ENCODE measurements at places on chromosomes 3 and 15.
A peak's percentile ranks its signal among the peaks of the same experiment; 100 is the strongest.

DNA sequence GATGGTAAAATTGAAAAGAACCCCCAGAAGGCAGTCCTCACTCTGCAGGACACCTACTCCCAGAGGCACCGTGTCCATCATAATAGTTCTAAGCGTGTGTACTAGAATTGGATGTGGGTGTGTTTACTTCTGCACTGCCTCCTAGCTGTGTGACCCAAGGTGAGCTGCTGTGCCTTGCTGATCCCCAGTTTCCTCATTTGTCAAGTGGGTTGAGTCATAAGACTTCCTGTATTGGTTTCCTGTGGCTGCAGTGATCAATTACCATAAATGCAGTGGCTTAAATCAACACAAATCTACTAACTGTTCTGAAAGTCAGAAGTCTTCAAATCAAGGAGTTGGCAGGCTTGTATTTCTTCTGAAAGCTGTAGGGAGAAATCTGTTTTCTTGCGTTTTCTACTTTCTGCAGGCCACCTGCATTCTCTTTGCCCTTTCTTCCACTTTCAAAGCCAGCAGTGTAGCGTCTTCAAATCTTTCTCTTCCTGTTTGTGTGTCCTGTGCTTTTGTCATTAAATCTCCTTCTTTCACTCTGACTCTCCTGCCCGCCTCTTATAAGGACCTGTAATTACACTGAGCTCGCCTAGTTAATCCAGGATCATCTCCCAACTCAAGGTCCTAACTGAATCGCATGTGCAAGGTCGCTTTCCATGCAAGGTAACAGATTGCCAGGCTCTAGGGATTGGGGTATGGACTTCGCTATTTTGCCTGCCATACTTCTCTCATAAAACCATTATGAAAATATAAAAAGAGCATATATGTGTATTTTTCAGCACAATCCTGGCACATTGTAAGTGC lies 59.0 kb downstream of the RORA start:
- no peak for DNase-seq

GRCh38 chr3:20326541-20326940 lies 140.5 kb upstream of the SGO1 start:
- DNase-seq: no peak

DNA sequence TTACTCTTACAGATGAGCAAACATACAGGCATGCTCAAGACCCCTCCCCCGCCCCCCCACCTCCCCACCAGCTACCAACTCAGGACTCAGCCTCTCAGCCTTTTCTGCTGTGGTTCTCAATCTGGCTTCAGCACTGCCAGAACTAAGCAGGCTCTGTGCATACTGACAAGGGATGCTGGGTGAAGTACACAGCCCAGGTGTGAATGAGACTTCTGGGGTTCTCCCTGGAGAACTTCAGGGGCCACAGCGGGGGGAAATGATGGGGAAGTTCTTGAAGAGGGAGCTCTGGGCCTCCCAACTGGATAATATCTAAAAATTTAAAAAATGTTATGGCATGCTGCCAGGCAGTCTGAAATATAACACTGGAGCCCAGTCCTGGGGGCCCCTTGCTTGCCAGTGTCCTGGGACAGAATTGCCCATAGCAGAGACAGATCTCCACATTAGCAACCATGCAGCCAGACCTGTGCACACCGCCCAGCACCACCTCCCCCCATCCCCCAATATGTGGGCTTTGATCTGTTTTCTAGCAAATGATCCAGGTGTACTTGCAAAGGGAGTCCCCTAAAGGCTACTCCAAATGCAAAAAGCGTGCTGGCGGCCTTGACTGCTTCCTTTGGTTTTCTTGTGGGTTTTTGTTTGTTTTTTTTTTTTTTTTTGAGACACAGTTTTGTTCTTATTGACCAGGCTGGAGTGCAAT lies 41.4 kb downstream of the PGPEP1L start:
- no peak for DNase-seq

GRCh38 chr15:72135719-72136118 lies 17.5 kb downstream of the SENP8 start:
- peak; percentile 50 for DNase-seq

DNA sequence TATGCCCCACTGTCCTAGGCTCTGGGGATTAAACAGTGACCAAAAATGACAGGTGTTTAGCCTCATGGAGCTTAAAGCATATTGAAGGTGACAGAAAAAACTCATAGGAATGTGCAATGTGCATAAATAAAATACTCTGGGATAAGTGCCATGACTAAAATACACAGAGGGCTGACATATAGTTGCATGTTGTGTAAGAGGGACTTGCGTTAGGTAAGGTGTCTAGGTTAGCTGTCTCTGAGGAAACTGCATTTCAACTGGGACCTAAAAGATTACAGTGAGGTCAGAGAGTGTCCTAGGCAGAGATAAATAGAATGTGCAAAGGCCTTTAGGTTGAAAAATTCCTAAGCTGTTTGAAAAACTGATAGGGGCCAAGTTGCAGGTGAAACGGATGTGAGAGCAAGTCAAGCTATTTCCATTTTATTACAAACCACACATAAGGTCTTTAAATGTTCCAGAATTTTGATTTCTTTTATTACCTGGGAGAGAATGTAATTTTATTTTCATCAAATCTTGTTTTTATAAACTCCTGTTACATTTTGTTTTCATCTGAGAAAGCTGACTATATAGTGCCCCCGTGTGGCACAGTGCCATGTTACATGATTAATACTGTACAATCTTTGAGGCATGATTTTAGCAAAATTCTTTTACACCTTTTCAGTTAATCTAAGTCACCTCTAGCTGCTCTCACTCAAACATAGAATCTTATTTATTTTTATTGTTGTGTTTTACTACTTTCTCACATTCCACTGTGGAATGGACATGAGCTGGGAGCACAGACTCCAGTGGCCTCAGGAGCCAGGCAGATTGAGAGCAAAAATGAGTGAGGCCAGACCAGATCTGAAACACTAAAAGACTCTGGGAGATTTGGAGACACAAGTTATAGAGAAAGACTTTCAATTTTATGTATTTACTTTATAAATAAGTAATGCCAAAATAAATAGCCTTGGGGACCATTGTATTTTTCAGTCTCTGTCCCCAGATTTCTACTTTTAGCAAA lies 259.6 kb upstream of the ZNF717 start:
- DNase-seq: no peak

All from NCI-H2081 treated with DMSO at 0.1 percent for 48 hours (cell line).